H1 (cell line): ENCODE measurements at places on chromosomes 16 and 17.
A peak's percentile ranks its signal among the peaks of the same experiment; 100 is the strongest.

GRCh38 chr17:19357351-19357750 is 5.2 kb downstream of the B9D1 start:
- DNase-seq, result no peak

DNA sequence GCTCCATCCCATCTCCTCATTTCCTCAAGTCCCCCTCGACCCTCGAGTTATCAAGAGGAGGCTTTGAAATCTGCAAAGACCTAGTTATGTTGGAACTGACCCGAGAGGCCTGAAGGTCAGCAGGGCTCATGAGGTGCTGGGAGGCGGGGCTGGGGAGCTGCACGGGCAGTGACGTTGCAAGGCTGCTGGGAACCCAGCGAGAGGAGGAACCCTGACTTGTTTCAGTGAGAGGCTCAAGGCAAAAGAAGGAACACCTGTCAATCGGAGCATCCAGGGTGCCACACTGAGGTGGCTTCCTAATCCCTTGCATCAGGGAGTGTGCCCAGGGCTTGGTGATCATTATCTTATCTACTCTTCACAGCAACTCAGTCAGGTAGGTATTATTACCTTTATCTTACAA is 86.9 kb downstream of the CDH11 start:
- DNase-seq, result peak; percentile 51

- no peak for DNase-seq
These were observed 2.9 kb downstream of the ATP6V0C start for GRCh38 chr16:2516391-2517240.

- peak; percentile 82 for DNase-seq
These were observed at the start of gene CHST4 for GRCh38 chr16:71526111-71526631. TSS of gene CHST4 (plus strand) at chr16:71526426. CDS start at chr16:71536678, 10,252 bp downstream.

DNA sequence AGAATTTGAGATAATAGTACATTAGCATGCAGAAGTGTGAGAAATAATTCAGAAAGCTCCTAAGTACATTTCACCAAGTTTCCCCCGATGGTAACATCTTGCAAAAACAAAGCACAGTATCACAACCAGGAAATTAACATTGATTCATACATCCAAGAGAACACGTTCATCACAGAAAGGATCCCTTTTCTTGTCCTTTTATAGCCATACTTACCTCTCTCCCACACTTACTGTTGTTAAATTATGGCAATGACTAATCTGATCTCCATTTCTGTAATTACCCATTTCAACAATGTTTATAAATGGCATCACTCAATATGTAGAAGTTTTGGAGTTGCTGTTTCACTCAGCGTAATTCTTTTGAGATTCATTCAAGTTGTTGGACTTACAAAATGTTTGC is 1260.0 kb downstream of the CDH8 start:
- no peak for DNase-seq

GRCh38 chr17:49681106-49681979 is 3.4 kb upstream of the SPOP start:
- no peak for DNase-seq

DNA sequence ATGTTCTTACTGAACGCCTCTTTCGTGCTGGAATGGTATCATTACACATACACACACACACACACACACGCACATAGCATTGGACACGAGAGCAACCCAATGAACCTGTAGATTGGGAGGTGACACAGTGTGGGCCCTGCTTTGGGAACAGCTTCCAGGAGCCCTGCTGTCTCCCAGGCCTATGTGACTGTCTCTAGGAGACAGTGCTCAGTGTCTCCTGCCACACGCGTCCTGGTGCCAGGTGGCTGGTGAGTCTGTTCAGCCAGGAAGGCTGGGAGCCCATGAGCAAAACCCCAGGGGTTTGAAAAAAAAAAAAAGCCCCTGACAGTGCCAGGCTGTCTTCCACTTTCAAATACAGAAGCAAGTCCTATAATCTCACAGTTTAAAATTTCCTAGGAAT is 2.4 kb upstream of the SPOP start:
- DNase-seq, result no peak

GRCh38 chr16:77963185-77964044 is 58.9 kb upstream of the CLEC3A start:
- DNase-seq, result peak; percentile 56

DNA sequence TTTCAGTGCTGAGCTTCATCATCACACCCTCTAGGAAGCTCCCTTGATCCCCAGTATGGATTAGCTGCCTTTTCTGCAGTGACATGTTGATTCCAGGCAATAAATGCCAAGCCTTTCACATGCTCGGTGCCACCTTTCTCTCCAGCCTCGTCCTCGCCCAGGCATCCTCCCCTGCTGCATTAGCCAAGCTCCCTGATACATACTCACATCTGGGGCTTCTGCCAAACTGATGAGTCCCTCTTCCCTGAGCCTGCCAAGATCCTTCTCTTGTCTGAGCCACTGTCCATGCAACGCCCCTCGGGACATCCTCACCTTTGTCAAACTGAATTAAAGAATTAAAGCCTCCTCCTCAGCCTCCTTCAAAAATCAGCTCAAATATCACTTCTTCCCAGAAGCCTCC is 538.5 kb upstream of the CDH11 start:
- no peak for DNase-seq

DNA sequence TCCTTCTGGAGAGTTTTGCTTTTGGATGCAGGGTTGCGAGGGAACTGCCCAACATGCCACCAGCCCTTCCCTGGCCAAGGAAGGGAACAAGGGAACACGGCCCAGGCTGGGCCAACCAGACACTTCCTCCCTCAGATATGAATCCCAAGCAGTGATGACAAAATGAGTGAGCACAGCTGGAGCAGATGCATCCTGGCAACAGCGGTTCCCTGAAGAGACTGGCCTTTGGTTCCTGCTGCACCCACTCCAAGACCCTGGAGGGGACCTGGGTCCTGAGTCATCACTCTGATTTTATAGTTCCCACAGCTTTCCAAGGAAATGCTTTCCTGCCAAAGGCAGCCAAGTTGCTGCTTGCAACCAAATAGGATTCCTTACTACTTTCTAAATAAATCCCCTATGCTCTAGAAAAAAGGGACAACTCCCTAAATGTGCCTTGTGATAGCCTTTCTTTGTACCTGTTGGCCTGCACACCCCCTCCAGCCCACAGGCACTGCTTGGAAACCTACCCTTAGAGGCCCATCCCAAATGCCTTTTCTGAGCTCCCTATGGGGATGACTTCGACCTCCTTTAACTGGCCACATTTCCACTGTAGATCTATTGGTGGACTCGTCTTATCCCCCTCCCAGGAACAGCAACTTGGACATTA is 5.3 kb downstream of the ST3GAL2 start:
- DNase-seq, result no peak

- no peak for DNase-seq
These were observed 17.8 kb upstream of the TOB1 start for GRCh38 chr17:50883850-50884438.

DNA sequence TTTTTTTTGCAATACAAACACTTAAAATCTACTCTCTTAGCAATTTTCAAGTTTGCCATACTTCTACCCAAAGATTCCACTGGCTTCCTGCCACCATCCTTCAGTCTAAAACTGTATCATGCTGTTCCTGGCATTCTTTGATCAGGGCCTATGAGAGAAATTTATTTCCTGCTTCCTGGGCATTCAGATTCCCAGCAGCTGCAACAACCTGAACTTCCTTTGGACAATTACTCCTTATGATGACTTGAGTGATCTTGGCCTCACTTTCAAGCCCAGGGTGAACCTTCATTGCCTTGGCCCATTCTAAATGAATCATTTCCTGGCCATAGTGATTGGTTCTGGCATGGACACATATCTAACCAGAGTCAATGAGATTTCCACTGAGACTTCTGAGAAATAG is 18.0 kb upstream of the MON1B start:
- DNase-seq, result no peak

- peak; percentile 64 for DNase-seq
These were observed 2.4 kb downstream of the HIC1 start for GRCh38 chr17:2057175-2057759.

DNA sequence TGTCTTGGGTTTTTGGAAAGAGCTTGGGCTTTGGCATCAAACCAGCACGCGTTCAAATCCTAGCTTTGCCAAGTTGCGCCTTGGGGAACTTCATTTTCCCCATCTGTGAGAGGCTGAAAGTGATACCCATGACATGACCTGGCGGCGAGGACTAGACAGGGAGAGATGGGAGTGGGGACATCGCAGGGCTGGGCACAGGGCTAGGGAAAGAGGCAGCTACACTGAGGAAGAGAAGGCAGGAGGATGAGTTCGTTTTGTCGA is 202.9 kb downstream of the IRF8 start:
- no peak for DNase-seq

- DNase-seq, result no peak
These were observed 39.7 kb downstream of the NUP93 start for GRCh38 chr16:56769677-56770076.

DNA sequence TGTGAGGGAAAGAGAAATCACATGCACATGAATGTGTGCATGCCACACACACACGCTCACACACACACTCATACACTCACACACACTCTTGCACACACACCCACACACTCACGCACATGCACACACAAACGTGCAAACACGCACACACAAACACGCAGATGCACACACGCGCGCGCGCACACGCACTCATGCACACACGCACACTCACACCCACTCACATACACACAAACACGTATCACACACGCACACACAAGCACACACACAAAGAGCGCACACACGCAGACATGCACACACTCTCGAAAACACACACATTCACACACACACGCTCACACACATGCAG is 72.2 kb downstream of the GAS7 start:
- DNase-seq, result no peak

DNA sequence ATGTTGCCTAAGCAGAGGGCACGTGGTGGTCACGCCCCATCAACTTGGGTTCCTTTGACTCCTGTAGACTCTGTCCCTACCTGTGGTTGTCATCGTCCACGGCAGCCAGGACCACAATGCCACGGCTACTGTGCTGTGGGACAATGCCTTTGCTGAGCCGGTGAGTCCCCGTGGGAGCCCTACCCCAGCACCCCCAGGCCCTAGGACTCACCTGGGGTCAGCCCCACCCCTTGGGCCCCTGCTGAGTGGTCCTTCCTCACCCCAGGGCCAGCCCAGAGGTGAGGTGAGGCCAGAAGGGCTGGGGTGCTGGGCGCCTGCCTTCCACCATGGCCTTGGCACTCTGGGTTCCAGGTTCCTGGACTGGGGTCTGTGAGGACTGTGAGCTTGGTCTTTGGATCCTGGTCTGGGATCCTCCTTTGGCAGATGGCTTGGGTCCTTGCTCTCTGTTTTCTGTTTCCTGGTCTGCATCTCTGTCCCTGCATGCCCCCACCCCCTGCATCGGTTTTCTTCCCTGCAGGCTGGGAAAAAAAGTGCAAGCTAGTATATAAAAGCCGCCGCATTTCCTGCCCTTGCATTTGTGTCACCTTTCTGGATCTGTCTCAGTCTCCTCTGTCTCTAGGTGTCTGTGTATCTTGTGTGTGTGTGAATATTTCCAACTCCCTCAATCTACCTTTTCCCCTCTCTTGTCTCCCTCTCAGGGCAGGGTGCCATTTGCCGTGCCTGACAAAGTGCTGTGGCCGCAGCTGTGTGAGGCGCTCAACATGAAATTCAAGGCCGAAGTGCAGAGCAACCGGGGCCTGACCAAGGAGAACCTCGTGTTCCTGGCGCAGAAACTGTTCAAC is 17.5 kb downstream of the STAT5A start:
- no peak for DNase-seq

GRCh38 chr16:54817432-54817831 is 113.2 kb upstream of the IRX5 start:
- DNase-seq, result no peak

- DNase-seq, result peak; percentile 68
These were observed 1.9 kb downstream of the HNF1B start for GRCh38 chr17:37742762-37743611.

GRCh38 chr17:61756561-61756960 is 106.8 kb downstream of the BRIP1 start:
- DNase-seq, result no peak

GRCh38 chr16:78735337-78735736 is 635.9 kb downstream of the WWOX start:
- no peak for DNase-seq

GRCh38 chr16:46649588-46650253 is 28.5 kb upstream of the SHCBP1 start:
- no peak for DNase-seq

- DNase-seq, result no peak
These were observed 124.3 kb upstream of the NACA2 start for GRCh38 chr17:61715348-61715747.

DNA sequence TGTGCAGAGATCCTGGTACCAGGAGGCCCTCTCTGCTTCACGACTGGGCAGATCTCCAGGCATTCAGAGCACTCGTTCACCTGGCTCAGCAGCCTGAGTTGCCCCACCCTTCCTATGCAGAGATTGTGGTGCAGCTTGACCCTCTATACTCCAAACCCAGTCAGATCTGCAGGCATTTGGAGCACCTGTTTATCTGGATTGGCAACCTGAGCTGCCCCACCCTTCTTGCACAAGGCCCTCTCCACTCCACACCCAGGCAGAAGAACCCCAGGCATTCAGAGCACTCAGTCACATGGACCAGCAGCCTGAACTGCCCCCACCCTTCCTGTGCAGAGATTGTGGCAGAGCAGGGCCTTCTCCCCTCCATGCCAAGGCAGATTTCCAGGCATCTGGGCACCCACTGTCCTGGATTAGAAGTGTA is 88.4 kb upstream of the CDH5 start:
- DNase-seq, result no peak

GRCh38 chr16:17512636-17513220 is 42.0 kb upstream of the XYLT1 start:
- no peak for DNase-seq
